Neural progenitor cell (in vitro differentiated cells): ENCODE measurements at places on chromosomes 16 and 17.

- peak; percentile 81 for DNase-seq
These were observed 183.0 kb downstream of the FOXL1 start for GRCh38 chr16:86761111-86762031.

DNA sequence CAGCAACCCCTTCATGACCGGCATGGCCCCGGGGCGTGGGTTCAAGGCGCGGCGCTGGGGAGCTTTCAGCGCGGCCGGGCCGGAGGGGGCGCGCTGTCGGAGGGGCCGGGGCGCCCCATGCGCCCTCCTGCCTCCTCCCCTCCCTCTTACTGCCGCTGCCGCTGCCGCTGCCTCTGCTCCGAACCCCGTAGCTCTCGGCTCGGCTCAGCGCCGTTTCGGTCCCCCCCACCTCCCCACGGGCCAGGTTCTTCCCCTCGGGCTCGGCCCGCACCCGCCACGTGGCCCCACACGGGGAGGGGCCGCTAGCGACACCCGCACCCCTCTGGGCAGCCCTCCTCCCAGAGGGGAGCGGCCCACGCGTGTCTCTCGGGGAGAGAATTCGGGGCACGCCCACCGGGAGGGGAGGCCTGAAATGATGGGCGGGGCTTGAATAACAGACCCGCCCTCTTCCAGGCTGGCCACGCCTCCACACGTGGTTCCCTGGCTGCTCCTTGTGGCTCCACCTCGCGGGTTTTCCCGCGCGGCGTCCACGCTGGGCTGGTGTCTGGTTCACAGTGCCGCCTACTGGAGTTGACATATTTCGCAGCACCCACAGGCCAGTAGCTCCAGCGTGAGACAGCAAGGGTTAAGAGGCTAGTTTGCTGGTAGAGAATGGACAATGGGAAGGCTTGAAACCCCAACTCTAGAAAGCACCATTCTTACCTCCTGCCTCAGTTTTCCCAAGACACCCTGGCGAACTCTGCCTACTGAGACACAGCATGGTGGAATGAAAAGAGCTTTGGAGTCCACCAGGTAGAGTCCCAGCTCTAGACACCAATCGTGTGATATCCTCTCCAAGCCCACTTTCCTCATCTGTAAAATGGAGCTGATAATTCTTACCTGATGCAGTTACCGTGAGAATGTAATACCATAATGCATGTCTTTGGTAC, at the start of gene KCNH4:
TSS of gene KCNH4 (minus strand) at position 221 of the 929 bp plus-strand sequence. CDS start at position 24, 197 bp downstream.
- DNase-seq: peak; percentile 57

DNA sequence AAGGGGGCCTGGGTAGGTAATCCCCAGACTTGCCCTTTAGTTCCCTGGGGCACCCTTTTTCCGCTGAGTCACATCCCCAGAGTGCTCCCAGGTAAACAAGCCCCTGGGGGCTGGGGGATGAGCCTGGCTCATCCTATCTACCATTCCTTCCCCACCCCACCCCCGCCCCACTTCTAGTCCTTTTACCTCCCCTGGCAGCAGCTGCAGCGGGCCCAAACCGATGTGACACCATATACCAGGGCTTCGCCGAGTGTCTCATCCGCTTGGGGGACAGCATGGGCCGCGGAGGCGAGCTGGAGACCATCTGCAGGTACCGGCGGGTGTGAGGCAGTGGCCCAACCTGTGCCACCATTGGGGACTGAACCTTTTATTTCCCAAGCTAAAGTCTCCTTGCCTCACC, 860 bp downstream of the NRN1L start:
- no peak for DNase-seq

DNA sequence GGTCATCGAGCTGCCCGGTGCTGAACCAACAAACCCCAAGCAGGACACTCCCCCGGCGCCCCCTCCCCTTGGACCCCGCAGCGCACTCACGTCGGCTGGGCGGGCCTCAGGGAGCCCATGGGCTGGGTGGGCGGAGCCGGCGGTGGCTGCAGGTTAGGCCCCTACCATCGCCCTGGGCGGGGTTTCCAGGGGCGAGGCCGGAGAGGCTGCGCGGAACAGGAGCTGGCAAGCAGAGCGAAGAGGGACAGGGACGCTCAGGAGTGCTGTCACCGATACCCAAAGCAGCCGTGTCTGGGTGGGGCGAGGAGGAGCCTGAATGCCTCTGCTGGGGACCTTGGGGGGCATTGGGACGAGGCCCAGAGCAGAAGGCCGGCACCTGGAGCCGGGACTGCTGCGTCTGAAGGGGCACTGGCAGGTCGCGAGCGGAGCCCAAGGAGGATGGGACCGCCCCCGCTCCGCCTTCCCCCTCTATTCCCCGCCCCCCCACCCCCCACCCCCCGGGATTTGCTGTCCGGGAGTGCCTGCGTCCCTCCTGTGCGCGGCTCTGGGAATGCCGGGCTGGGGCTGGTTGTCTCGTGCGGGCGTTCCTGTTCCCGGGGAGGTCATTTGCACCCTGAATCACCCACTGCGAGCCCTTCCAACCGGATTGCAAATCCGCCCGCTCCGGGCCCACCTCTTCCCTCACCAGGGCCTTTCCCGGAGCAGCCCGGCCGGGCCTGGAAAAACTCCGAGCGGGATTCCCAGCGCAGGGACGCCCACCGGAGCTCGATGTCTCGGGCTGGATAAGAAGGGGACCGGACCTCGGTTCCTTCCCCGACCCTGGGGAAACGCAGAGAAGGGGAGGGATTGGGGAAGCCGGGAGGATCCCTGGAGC, 902 bp downstream of the ARHGAP27 start:
- DNase-seq: peak; percentile 93

- no peak for DNase-seq
These were observed 15.1 kb upstream of the ATP6V0C start for GRCh38 chr16:2498531-2499253.
